Stimulated activated memory B cell treated with anti-CD40 and anti-IgM and Interleukin-4, amounts not matched to agents 10 μg/mL and 1 μg/mL and 100 μg/mL, for 72 hours (primary cell): ENCODE measurements at places on chromosomes 16 and 17.
A peak's percentile ranks its signal among the peaks of the same experiment; 100 is the strongest.

DNA sequence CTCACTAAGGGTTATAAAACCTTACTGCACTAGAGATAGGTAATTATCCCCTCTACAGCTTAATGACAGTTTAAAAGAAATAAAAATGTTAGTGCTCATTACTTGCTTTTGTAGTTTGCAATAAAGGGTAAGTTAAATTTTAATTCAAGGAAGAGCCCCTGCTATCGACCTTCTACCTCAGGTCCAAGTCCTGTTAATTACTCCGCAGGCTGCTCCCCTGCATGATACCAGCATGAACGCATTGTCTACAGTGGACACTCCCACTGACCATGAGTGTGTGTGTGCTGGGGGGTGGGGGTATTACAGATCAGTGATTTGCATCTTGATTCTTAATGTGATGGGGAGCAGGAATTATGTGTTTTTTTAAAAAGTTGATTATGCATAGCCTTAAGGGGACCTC is 103.1 kb downstream of the AATF start:
- peaks cover 9% of the 10 kb centered on the region for H3K4me1 ChIP-seq
- H3K27ac ChIP-seq = no peak overlapping the region
- peaks cover 57% of the 10 kb centered on the region for H3K36me3 ChIP-seq
- no peaks in the 10 kb centered on the region for H3K27me3 ChIP-seq

GRCh38 chr16:69565671-69566239 is at the start of gene NFAT5:
TSS of gene NFAT5 (plus strand) at chr16:69565966. CDS start at chr16:69566302, 336 bp downstream.
- H3K36me3 ChIP-seq = no peaks in the 10 kb centered on the region
- peak within 1 kb of the TSS; percentile 100 for H3K4me3 ChIP-seq
- peaks cover 44% of the 10 kb centered on the region for H3K4me1 ChIP-seq
- peak; percentile 76 for ATAC-seq
- no peaks in the 10 kb centered on the region for H3K27me3 ChIP-seq
- H3K27ac ChIP-seq = peak within 1 kb of the TSS; percentile 95

DNA sequence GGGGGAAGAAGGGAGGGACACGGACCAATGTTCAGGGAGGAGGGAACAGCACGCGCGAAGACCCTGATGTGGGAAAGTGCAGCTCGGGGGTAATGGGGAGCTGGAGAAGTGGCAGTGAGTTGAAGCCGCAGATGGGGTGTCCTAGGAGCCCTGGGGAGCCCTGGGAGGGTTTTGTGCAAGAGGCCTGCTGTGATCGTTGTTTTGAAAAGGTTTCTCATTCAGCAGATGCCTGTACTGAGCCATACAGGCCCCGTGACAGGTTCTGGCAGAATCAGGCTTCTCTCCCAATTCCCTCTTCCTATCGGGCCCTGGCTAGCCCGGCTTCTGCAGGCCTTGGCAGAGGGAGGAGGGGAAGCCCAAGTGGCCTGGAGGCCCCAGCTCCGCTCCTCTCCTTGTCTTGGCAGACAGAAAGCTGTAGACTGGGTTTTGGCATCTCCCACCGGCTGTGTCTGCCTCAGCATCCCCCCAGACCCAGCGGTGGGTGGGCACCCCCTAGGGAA is 38.4 kb upstream of the EMP2 start:
- H3K27ac ChIP-seq = no peak overlapping the region
- ATAC-seq = no peak
- no peaks in the 10 kb centered on the region for H3K36me3 ChIP-seq
- peak overlapping the region; percentile 8 for H3K4me3 ChIP-seq

- peaks cover 15% of the 10 kb centered on the region for H3K27me3 ChIP-seq
- ATAC-seq = no peak
Measured at GRCh38 chr16:83882163-83882885, 16.6 kb upstream of the MLYCD start.

DNA sequence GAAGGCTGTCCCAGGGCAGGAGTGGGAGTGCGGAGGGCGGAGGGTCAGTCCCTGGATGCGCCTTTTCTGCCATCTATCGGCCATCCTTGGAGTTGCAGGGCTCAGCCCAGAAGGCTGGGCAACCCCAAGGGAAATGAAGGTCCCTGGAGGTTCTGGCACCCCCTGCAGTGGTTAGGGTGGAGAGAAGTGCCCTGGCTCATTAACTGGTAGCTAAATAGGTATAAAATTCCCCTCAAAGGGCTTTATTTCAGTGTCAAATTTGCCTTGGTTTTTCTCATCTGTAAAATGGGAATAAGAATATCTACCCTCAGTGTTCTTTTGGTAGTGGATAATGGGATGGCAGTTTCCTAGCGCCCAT is 22.4 kb downstream of the C17orf75 start:
- H3K36me3 ChIP-seq = no peaks in the 10 kb centered on the region
- peak overlapping the region; percentile 64 for H3K27ac ChIP-seq
- H3K4me1 ChIP-seq = peaks cover 31% of the 10 kb centered on the region
- peaks cover 13% of the 10 kb centered on the region for H3K27me3 ChIP-seq
- ATAC-seq = peak; percentile 95
- H3K4me3 ChIP-seq = peak overlapping the region; percentile 79

DNA sequence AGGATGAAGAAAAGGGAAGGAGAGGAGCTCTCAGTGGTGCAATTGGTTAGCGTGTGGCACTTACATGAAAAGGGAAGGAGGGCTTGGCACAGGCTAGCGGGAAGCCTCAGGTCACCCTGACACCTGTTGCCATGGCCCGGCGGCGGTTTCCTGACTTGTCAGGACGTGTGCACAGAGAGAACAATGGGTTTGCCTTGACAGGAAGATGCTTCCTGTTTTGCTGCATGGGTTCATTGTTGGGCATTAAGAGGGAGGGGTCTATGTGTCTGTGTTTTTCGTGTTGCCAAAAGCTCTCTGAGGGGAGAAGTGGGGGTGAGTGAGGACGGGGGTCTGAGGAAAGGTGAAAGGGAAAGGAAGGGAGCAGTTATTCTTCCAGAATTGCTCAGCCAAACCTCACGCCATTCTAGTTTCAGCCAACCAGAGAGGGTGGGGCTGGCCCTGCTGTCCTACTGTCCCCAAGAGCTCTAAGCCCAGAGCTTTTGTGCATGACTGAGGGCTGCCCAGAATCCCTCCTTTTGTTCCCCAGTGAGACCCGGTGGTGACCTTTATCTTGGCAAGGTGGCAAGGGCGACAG is 17.1 kb upstream of the CCR7 start:
- peaks cover 82% of the 10 kb centered on the region for H3K4me1 ChIP-seq
- peaks cover 21% of the 10 kb centered on the region for H3K36me3 ChIP-seq
- H3K4me3 ChIP-seq = peak overlapping the region; percentile 30
- peak overlapping the region; percentile 77 for H3K27ac ChIP-seq
- peak; percentile 92 for ATAC-seq

- H3K27ac ChIP-seq = peak overlapping the region; percentile 8
- no peak overlapping the region for H3K4me3 ChIP-seq
- no peaks in the 10 kb centered on the region for H3K36me3 ChIP-seq
- peaks cover 8% of the 10 kb centered on the region for H3K27me3 ChIP-seq
- H3K4me1 ChIP-seq = peaks cover 23% of the 10 kb centered on the region
Measured at GRCh38 chr16:23821875-23822688, 13.7 kb upstream of the PRKCB start.

GRCh38 chr17:72732893-72733618 is 359.4 kb downstream of the SLC39A11 start:
- ATAC-seq = no peak
- no peak overlapping the region for H3K27ac ChIP-seq
- peaks cover 27% of the 10 kb centered on the region for H3K36me3 ChIP-seq
- H3K27me3 ChIP-seq = no peaks in the 10 kb centered on the region
- H3K4me1 ChIP-seq = peaks cover 13% of the 10 kb centered on the region
- no peak overlapping the region for H3K4me3 ChIP-seq
